ENCODE measurements at places on chromosomes 12 and 14.

DNA sequence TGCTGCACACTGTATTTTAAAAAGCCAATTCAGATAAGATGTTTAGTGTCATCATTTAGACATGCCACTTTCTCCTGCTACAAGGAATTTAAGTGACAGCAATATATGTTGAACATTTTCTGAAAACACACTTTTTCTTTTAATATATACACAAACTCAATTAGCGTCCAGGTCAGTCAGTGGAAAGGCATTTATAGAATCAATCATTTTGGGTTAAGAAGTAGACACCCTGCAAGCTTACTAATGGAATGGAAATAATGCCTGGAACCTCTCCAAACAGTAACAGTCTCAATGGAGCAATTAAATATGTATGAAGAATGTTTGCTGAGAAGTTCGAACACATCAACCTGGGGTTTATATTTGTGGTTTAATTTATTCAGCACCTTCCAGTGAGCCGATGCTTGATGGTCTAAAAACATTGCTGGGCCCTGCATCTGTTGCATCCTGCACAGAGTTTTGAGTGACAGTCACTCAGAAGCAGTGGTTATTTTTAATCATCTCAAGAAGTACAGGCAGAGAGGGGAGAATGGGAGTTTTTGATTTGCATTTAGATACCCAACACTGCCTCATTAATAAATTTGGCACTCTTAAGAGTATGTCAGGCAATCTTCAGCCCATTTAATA, 410.7 kb downstream of the TMEM117 start:
- DNase-seq = no peak

- DNase-seq = no peak
These were observed 55.0 kb upstream of the BICD1 start for GRCh38 chr12:32051511-32052211.

GRCh38 chr14:51859131-51859530, 1.3 kb upstream of the GNG2 start:
- no peak for DNase-seq

DNA sequence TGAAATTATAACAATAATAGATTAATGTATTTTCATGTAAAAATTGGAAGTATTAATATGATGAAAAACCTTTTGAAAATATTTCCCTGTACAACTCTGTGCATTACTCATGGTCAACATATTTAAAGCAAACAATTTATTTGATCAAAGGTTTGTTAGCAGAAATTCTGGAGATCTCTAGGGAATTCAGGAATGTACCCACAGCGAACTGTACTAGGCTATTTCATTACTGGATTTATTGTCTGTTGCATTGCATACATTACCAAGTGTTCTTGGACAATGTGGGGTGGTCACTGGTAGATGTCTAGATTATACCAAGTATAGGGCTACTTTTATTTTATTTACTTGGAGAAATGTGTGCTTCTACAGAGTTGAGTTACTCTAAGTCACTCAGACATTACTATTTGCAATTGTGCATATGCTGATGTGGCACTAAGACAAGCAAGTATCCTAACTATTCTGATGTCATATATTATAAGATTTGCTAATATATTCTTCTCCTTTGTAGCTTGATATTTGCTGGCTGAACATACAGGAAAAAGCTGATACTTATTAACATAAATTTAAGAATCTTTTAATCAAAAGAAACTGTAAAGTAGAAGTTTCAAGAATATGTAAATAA, 323.3 kb downstream of the CCER1 start:
- DNase-seq = no peak

- no peak for DNase-seq
These were observed 291.6 kb downstream of the AKAP6 start for GRCh38 chr14:32620724-32621123.

DNA sequence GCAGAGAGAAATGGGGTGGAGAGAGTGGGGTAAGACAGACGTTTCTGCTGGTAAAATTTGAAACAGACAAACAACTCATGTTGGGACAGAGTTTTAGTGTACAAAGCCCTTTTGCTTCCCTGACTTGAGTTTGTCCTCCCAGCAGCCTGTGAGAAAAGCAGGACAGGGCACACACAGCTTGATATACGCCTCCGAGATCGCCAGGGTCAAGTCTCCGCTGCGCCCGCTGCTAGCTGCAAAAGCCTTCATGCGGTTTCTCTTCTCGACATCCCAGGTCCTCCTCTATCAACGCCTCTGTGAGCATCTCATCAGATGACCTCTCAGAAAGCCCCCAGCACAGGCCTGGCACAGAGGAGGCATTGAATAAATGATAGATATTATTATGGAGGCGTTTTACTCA, 9.4 kb upstream of the BCL11B start:
- no peak for DNase-seq

- no peak for DNase-seq
These were observed 61.0 kb upstream of the RNU6-8 start for GRCh38 chr14:32263939-32264567.

DNA sequence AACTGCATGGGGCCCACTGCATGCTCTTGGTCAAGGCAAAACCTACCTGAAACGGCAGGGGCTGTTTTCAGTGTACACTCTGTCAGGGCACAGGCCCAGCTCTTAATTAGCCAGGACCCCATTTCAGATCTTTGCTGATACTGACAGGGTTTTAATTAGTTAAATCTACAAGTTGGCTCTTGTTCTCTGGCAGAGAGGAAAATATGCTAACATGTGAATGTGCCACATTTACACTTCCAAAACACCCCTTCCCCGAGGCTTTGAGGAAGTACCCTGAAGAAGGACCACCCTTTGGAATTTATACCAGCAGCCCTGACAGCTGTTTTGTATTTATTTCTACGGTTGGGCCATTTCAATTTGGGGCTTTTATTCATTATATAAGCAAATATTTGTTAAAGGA, 66.3 kb downstream of the OTX2 start:
- no peak for DNase-seq

- no peak for DNase-seq
These were observed 23.7 kb downstream of the SLC5A8 start for GRCh38 chr12:101186291-101186690.
